ENCODE measurements at places on chromosomes 7 and 10.

- no peak for DNase-seq
These were observed 36.0 kb downstream of the NRCAM start for GRCh38 chr7:108419961-108420908.

DNA sequence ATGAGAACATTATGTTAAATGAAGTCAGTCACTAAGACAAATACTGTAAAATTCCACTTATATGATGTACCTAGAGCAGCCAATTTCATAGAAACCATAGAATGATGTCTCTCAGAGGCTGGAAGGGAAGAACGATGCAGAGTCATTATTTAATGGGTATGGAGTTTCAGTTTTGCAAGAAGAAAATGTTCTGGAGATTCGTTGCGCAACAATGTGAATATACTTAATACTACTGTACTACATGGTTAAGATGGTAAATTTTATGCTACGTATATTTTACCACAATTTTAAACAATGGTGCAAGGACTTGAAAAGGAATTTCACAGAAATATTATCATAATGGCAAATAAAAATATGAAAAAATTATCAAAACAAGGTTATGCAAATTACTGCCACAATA is 972.6 kb downstream of the KCNMA1 start:
- DNase-seq, result no peak

GRCh38 chr10:95217476-95217875 is 23.4 kb downstream of the ACSM6 start:
- no peak for DNase-seq

GRCh38 chr7:28621369-28621841 is 209.1 kb downstream of the CREB5 start:
- peak; percentile 23 for DNase-seq

- no peak for DNase-seq
These were observed 160.5 kb downstream of the AOAH start for GRCh38 chr7:36563706-36564327.

DNA sequence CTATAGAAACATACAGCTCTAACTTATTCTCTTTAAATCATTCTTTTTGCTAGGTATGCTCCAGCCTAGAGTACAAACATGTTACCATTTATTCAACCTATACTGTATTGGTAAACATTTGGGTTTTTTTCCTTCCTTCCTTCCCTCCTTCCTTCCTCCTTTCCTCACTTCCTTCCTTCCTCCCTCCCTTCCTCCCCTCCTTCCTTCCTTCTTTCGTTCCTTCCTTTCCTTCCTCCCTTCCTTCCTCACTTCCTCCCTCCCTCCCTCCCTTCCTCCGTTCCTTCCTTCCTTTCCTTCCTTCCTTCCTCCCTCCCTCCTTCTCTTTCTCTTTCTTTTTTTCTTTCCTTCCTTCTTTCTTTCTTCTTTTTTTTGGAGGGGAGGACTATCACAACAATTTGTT is 286.7 kb upstream of the PRKCQ start:
- no peak for DNase-seq

DNA sequence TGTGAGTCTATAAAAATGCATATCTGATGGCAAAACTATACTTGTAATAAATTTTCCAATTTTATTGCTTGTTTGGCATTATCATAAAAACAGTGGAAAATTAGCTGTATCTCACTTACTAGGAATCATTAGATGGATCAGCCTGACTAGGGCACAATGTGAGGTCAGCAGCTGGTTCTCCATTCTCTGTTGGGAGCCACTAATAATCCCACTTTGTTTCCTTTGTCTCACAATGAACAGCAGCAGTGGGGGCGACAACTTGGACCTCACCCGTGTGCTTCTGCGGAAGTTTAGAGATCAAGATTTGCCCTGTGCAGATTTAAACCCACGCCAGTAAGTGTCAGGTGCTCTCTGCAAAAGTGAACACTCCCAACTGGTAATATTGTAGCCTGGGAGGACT is 295.5 kb downstream of the ABCA13 start:
- no peak for DNase-seq

DNA sequence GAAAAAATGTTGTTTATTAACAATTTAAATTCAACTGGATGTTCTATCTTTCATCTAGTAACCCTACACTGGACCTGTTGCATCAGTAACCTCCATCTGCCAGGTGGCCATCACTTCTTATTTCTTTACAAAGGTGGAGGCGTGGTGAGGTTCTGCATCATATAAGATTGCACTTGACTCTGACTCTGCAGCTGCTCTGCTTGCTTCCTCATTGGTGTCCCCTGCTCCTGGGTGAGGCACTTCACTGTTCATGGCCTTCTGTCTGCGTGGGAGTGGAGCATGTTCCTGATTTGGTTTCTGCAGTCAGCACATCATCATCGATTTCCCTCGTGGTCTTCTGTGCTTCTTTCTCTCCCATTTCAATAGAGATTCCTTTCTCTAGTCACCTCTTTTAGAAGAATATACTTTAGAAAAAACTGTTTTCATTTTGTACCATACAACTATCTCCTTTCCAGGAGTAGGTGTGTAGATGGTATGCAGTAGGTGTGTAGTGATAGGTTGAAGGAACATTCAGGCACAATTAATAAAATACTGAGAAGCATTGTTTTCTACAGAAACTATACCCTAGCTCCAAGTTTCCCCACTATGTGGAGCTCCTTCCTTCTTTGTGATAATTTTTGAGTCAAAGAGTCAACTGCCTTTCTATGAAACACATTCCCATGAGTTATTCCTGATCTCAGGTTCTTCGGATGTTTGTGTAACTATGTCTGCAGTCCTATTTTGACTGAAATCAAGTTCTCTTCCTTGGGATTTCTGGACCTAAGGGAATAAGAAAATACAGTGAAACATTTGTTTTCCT is 231.7 kb upstream of the CNTNAP2 start:
- no peak for DNase-seq

DNA sequence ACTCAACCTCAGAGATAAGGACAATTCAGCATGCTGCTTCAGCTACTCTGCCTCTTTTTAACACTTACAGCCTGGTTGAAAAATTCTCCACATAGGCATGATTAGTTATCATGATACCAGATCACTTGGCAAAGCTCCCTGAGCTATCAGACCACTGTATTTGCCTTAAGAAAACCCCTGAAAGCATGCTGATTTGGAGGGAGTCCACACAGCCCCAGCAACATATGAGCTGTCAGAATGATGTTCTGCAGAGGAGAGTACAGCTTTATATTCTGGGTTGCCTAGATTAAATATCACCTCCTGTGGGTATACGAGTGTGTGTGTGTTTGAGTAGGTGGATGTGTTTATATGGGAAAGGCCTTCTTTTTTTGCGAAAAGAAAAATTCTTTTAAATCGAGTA is 170.2 kb upstream of the CHRM2 start:
- DNase-seq, result no peak

DNA sequence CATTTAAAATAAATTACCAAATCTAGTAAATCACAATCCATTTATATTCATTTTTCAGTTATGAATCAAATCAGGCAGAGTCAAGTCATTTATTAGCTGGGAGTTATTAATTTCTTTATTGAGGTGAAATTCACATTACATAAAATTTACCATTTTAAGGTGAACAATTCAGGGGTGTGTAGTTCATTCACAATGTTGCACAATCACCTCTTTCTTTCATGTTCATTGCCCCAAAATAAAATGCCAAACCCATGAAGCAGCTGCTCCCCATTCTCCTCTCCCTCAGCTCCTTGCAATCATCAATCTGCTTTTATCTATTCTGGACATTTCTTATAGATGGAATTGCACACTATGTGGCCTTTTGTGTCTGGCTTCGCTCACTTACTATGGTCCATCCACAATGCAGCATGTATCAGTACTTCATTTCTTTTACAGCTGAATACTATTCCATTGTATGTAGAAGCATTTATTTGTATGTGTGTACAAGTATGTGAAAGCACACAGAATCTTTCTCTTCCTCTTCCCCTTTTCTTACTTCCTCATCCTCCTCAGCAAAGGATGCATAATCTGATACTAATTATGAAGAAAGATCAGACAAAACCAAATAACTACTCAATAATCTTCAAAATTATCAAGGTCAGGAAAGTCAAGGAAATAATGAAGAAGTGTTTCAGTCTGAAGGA is 60.6 kb downstream of the LMBR1 start:
- no peak for DNase-seq

GRCh38 chr7:101781439-101781838 is 36.0 kb upstream of the CUX1 start:
- DNase-seq, result no peak

- DNase-seq, result no peak
These were observed 61.3 kb upstream of the TNRC18 start for GRCh38 chr7:5484921-5485320.

DNA sequence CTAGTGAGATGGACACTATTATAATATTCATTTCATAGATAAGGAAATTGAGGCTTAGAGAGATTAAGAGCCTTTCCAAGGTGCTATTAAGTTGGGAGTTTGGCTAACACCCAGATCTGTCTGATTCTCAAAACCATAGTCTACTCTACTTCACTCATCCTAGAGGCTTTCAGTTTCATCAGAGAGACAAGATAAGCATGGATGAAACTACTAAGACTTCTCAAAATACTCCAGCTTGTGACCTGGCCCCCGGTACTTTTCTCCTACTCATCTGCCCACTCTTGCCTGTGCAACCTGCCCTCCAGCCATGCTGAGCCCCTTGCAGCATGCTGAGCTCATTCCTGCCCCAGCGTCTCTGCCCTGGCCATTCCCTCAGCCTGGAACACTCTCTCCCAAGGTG is 12.2 kb upstream of the SLC35B4 start:
- no peak for DNase-seq

DNA sequence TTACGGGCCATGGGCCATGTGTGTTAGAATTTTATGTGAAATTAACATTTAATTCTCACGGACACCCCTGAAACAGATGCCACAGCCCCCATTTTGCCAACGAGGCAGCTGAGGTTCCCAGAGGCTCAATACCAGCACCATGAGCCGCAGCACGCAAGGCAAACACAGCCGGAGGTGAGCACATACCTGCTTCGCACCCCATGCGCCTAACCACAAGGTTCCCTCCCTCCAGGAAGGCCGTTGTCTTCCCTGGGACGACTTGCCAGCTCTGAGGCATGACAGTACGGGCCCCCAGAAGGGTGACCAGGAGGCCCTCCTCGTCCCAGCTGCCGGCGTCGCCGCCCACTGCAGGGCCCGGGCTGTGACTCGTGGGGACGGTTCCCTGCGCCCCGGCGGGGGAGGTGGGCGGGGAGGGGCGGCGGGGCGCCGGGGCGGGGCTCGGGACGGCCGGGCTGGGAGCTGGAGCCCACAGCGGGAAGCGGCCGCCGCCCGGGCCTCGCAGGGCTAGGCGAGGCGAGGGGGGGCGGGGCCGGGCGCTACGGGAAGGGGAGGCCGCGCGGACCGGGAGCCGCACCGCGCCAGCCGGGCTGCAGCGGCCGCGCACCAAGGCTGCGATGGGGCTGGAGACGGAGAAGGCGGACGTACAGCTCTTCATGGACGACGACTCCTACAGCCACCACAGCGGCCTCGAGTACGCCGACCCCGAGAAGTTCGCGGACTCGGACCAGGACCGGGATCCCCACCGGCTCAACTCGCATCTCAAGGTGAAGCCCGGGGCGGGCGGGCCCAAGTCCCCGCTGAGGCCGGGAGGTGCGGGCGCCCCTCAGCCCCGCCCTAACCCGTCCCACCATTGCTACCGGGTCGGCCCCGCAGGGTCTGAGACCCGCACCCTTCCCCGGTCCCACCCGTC is at the start of gene CAV2:
CAV2 (plus strand) TSS at position 571 of the 910 bp plus-strand sequence; CDS start at position 615, 44 bp downstream.
- peak; percentile 42 for DNase-seq

GRCh38 chr7:7992506-7992905 is 23.9 kb downstream of the GLCCI1 start:
- DNase-seq, result no peak

- DNase-seq, result no peak
These were observed 24.1 kb upstream of the C10orf71 start for GRCh38 chr10:49274886-49275285.

DNA sequence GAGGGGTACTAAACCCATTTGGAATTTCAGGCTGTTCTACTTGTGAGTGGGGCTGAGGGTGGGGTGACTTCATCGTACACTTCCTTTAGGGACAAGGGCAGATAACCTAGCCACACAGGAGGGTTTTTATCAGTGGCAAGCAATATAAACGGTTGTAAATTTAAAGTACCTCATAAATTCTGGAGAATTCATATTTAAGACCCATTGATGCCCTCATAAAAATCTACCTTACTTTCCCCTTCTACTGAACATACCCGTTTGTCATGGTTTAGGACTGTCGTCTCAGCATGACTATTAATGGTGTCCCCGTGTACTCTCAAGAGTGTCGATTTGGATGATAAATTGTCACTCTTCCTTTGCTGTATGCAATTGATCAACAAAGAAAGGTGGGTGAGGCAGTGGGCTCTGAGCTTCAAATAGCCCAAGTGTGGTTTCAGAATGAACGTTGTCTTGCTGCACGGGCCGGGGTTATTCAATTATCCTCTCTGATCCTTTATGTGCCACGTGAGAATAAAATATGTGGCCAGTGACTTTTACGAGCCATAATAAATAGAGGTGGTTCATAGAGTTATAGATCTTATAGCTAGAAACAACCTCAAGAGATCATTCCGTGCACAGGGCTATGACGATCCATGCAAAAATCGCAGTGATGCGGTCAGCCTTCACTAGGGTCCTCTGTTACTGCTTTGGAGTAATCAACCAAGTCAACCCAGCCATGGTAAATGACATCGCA is 82.2 kb downstream of the FAM107B start:
- peak; percentile 20 for DNase-seq

DNA sequence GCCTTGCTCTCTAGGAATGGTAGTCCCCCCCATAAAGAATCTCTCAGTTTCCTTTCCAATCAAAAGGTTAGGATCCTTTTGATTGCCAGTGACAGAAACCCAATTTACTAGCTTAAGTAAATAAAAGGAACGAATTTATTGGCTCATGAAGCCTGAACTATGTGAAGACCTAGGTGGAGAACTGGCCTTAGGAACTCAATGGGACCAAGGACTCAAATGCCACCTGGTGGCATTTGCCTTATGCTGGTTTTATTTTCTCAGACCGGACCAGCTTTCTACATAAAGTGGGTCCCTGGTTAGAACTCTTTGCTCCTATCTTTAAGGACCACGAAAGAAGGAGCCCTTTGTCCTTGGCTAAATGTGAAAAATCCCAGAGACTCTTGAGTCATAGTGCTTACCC is 25.4 kb downstream of the CFTR start:
- DNase-seq, result no peak

- no peak for DNase-seq
These were observed 116.6 kb downstream of the RAB18 start for GRCh38 chr10:27620430-27621397.

DNA sequence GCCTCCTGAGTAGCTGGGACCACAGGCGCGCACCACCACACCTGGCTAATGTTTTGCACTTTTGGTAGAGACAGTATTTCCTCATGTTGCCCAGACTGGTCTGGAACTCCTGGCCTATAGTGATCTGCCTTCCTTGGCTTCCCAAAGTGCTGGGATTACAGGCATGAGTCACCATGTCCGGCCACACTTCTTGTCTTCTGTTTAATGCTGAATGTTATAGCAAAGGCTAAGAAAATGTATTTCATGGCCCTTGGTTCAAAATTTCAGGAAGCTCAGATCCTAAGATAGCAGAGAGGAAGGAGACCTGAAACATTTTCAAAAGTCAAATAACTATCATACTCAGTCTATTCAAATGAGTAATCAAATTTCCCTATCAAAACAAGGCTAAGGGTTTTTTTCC is 229.6 kb downstream of the BAMBI start:
- DNase-seq, result no peak
